ENCODE measurements at places on chromosomes 11 and 22. TPM values are rescaled to one million over a fixed set of nuclear protein-coding genes. Genes with fewer than 3 reads are reported as not detected.

DNA sequence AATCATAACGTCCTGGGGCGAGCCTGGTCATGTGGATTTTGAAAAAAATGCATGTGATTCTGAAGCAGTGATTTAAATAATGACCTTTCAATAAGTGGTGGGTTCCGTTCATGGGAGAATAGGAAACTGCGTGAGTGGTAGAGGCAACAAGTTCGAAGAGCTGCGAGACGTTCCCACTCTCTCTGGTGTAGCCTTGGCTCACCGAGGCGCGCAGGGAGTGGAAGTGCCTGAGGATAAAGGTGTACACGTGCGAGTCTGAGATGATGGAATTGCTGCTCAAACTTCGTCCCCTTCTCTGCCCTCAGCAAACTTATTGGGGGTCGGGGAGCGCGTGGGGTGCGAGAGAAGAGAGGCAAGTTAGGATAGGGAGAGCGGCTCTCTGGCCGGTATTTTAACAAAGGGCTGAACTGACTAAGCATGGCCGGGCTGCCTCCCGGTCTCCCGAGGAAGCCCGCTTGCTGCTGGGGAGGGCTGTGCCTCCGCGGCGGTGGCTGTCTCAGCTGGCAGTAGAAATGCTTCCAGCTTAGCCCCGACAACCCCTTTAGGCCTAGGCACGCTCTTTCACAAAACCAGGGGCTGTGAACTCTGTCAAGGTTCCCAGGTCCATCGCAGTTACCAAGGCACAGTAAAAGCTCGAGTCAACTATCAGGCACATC is 875 bp upstream of the STT3A start:
- no peaks in the 10 kb centered on the region for H3K27me3 ChIP-seq
- DNase-seq, result peak; percentile 39
- peaks cover 7% of the 10 kb centered on the region for H3K4me1 ChIP-seq
- H3K27ac ChIP-seq, result peak overlapping the region; percentile 100
- peak overlapping the region; percentile 86 for H3K4me3 ChIP-seq
- no peaks in the 10 kb centered on the region for H3K36me3 ChIP-seq

GRCh38 chr22:48748860-48749554 is 1078.7 kb downstream of the BRD1 start:
- no peaks in the 10 kb centered on the region for H3K36me3 ChIP-seq
- H3K27ac ChIP-seq, result no peak overlapping the region
- no peaks in the 10 kb centered on the region for H3K4me1 ChIP-seq
- no peaks in the 10 kb centered on the region for H3K27me3 ChIP-seq
- DNase-seq, result no peak

- no peak overlapping the region for H3K27ac ChIP-seq
- H3K4me3 ChIP-seq, result no peak overlapping the region
- H3K27me3 ChIP-seq, result no peaks in the 10 kb centered on the region
- no peaks in the 10 kb centered on the region for H3K36me3 ChIP-seq
- H3K4me1 ChIP-seq, result no peaks in the 10 kb centered on the region
Measured at GRCh38 chr22:20653795-20654342, 120.0 kb upstream of the SERPIND1 start.

GRCh38 chr22:41234815-41235695 is 5.7 kb downstream of the CHADL start:
- DNase-seq, result no peak
- H3K36me3 ChIP-seq, result peaks cover 3% of the 10 kb centered on the region
- H3K27ac ChIP-seq, result no peak overlapping the region
- H3K27me3 ChIP-seq, result no peaks in the 10 kb centered on the region
- no peak overlapping the region for H3K4me3 ChIP-seq
- no peaks in the 10 kb centered on the region for H3K4me1 ChIP-seq

GRCh38 chr11:64608636-64609035 is 17.6 kb downstream of the SLC22A12 start:
- no peaks in the 10 kb centered on the region for H3K36me3 ChIP-seq
- no peak overlapping the region for H3K27ac ChIP-seq
- H3K4me3 ChIP-seq, result no peak overlapping the region
- H3K27me3 ChIP-seq, result peaks cover 4% of the 10 kb centered on the region

GRCh38 chr22:45358127-45358526 is 48.4 kb downstream of the FAM118A start:
- H3K4me1 ChIP-seq, result no peaks in the 10 kb centered on the region
- no peaks in the 10 kb centered on the region for H3K36me3 ChIP-seq
- no peaks in the 10 kb centered on the region for H3K27me3 ChIP-seq
- DNase-seq, result no peak
- H3K27ac ChIP-seq, result no peak overlapping the region
- H3K4me3 ChIP-seq, result no peak overlapping the region

- DNase-seq, result no peak
- no peaks in the 10 kb centered on the region for H3K36me3 ChIP-seq
- no peaks in the 10 kb centered on the region for H3K27me3 ChIP-seq
- H3K27ac ChIP-seq, result no peak overlapping the region
- no peak overlapping the region for H3K4me3 ChIP-seq
- H3K4me1 ChIP-seq, result no peaks in the 10 kb centered on the region
Measured at GRCh38 chr22:48708558-48709245, 1119.0 kb downstream of the BRD1 start.

MAPK11 gene
- total RNA-seq, result 7.6 TPM

DNA sequence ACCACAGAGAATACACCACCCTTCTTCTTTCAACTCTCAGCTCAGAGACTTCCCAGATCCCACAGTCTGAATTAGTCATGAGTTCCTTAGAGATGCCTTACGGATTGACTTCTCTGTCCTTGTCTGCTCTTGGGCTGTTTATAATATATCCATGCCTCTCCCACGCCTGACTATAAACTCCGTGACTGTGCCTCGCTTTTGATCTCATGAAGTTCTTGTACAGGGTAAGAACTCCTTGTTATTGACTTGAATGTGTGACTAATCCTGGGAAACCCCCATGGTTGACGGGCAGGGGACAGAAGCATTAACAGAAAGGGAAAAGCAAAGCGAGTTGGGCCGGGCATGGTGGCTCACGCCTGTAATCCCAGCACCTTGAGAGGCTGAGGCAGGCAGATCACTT is 62.4 kb upstream of the POU2AF1 start:
- DNase-seq, result peak; percentile 86
- no peaks in the 10 kb centered on the region for H3K36me3 ChIP-seq
- peaks cover 5% of the 10 kb centered on the region for H3K4me1 ChIP-seq
- H3K27me3 ChIP-seq, result no peaks in the 10 kb centered on the region
- no peak overlapping the region for H3K4me3 ChIP-seq
- H3K27ac ChIP-seq, result no peak overlapping the region

DNA sequence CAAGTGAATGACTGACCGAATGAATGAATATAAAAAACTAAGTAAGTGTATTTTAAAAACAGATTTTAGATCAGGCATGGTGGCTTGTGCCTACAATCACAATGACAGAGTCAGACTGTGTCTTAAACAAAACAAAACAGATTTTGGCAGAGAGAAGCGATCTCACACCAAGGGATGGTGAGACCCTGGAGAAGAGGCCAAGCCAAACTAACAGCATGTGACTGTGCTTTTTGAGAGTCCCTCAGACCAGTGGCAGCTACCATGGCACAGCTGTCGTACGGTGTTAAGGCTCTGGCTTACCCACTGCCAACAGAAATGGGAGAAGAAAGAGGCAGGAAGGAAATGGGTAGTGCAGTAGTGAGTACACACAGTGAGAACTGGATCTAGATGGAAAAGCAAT is 60.6 kb downstream of the SGSM3 start:
- no peak overlapping the region for H3K27ac ChIP-seq
- DNase-seq, result no peak
- H3K4me1 ChIP-seq, result peaks cover under 1% of the 10 kb centered on the region
- H3K36me3 ChIP-seq, result peaks cover 19% of the 10 kb centered on the region
- no peaks in the 10 kb centered on the region for H3K27me3 ChIP-seq

DNA sequence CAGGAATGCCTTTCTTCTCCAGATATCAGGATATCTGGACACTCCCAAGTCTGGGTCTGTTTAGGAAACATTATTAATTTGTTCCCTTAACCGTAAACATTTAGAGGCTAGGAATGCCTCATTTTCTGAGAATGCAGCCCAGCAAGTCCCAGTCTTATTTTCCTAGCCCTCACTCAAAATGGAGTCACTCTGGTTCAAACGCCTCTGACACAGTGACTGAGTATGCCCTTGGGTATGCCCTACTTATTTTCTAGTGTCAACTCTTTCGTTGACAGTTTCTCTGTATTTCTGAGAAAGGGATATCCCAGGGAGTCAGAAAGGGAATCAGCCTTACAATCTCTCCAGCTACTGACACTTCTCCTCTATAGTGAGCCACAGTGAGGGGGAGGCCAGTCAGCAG is 16.0 kb upstream of the CCDC81 start:
- no peaks in the 10 kb centered on the region for H3K36me3 ChIP-seq
- no peak overlapping the region for H3K4me3 ChIP-seq
- no peaks in the 10 kb centered on the region for H3K4me1 ChIP-seq
- no peak overlapping the region for H3K27ac ChIP-seq

GRCh38 chr22:44403602-44404329 is 91.0 kb upstream of the SHISAL1 start:
- H3K36me3 ChIP-seq, result no peaks in the 10 kb centered on the region
- H3K4me3 ChIP-seq, result no peak overlapping the region
- DNase-seq, result no peak
- H3K4me1 ChIP-seq, result no peaks in the 10 kb centered on the region

GGT1 gene
- 2.0 TPM for total RNA-seq

DNA sequence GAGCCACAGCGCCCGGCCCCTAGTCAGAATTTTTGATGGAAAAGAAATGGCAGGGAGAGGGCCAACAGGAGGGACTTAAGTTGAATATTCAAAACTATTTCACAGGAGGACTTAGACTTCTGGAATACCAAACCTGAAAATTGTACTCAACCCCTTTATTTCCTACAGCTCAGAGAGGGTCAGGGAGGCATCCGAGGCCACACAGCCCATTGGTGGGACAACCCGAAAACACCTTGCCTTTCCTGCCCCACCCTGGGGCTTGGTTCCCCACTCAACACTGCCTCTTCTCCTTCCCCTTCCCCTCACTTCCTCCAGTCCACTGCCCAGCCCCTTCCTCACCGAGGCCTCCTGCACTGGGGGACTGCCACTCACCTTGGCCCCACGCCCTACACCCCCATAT is 1.4 kb downstream of the NAALADL1 start:
- H3K27ac ChIP-seq, result no peak overlapping the region
- no peaks in the 10 kb centered on the region for H3K4me1 ChIP-seq
- no peak overlapping the region for H3K4me3 ChIP-seq
- no peak for DNase-seq
- H3K27me3 ChIP-seq, result peaks cover 8% of the 10 kb centered on the region

DNA sequence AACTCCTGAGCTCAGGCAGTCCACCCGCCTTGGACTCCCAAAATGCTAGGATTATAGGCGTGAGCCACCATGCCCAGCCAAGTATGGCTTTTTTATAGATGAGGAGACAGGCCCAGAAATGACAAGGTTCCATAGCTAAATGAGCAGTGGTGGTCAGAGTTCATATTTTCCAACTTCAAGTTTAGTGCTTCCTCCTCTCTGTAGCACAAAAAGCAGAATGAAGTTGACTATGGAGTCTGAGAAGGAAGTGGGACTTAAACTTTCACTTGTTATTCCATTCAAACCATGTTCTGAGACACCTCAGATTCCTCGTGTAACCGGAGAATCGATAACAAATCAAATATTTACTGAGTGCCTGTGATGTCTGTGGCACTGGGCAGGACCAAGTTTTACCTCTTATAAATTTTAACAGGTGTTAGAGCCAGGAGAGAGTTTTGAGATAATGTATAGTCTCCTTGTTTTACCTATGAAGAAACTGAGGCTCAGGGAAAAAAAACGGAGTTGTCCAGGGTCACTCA is 3.0 kb downstream of the LIMK2 start:
- H3K36me3 ChIP-seq, result no peaks in the 10 kb centered on the region
- H3K4me3 ChIP-seq, result no peak overlapping the region
- H3K27me3 ChIP-seq, result no peaks in the 10 kb centered on the region
- DNase-seq, result no peak
- H3K27ac ChIP-seq, result no peak overlapping the region
- no peaks in the 10 kb centered on the region for H3K4me1 ChIP-seq

SLC22A8 gene
- not detected for total RNA-seq

GRCh38 chr22:30272781-30273601 is 6.3 kb upstream of the OSM start:
- H3K27me3 ChIP-seq, result no peaks in the 10 kb centered on the region
- no peak for DNase-seq
- H3K27ac ChIP-seq, result no peak overlapping the region
- no peak overlapping the region for H3K4me3 ChIP-seq
- peaks cover 2% of the 10 kb centered on the region for H3K4me1 ChIP-seq

HBE1 gene
- 0.33 TPM for total RNA-seq

P2RY6 gene
- 0.26 TPM for total RNA-seq

DNA sequence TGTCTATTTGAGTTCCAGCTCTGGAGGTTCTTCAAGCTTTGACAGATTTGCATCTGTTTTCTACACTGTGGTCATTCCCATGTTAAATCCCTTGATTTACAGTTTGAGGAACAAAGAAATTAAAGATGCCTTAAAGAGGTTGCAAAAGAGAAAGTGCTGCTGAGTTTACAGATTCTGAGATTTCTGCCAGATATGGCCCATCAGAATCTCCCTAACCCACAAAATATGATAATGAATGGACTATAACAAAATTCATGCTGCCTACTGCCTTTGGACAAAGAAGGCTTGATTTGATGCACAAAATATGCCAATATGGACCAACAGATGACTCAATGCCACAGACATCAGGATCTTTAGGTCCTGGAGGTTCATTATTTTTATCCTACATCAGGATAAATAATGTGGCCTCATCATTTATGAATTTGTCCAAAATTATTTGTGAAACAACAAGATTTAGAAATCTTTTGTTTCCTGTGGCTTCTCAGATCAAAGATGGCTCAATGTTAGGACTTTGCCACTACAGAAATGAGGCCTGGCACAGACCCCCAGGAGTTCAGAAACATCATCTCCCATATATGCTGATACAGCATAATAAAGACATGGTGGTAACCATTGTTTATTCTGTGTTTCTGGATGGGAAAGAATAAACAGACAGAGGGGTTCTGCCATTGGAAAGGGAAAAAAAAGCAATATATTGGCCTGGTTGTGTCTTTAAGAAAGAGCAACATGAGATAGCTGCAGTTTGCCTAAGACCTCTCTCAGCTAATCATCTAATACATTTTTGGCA is 6.7 kb downstream of the OR5AN1 start:
- H3K27ac ChIP-seq, result no peak overlapping the region
- H3K4me3 ChIP-seq, result no peak overlapping the region
- DNase-seq, result no peak
- H3K4me1 ChIP-seq, result no peaks in the 10 kb centered on the region
- H3K36me3 ChIP-seq, result no peaks in the 10 kb centered on the region
- H3K27me3 ChIP-seq, result no peaks in the 10 kb centered on the region

DNA sequence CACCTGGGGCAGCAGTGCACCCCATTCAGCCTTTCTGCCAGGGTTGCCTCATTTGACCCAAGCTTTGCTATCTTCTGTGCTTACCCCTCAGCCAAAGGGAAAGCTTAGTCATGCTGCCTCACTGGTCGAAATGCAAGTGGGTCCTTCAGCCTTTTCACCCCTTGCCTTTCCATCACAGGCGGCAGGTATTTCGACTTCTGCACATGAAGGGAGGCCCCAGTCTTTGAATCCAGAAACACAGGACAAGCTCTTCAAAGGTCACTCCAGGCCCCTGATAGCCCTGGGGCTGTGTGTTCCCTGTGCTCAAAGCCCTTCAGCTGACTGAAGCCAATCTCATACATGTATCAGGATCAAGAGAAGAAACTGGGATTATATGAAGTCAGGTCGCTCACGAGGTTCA is 129.7 kb downstream of the SNX19 start:
- H3K27me3 ChIP-seq, result no peaks in the 10 kb centered on the region
- no peaks in the 10 kb centered on the region for H3K36me3 ChIP-seq
- DNase-seq, result no peak
- no peak overlapping the region for H3K4me3 ChIP-seq

Data from fibroblast of lung (primary cell).